Caki2 (cell line): ENCODE measurements at places on chromosomes 11 and 22. TPM values are rescaled to one million over a fixed set of nuclear protein-coding genes. Genes with fewer than 3 reads are reported as not detected.

The MMP7 gene
- 1,017 and 1,188 TPM in 2 replicates for total RNA-seq

GRCh38 chr11:76578654-76579055 is 91.9 kb downstream of the LRRC32 start:
- DNase-seq = peak; percentile 95

DNA sequence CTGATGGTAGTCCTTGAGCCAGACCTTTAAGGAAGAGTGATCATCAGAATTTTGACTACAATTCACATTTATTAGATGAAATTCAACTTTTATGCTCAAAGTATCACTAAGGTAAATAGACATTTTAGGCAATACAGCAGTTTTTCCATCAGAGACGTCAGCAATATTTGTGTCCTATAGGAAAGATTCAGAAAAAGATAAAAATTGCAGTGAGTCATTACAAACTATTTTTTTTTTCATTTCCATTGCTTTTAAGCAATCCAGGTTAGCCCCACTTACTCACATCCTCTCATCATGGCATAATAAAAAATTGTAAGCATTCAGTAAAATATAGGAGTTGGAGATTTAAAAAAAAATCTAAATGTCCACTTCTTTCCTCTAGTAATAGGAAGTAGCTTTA is 46.9 kb downstream of the MSANTD4 start:
- DNase-seq = no peak

DNA sequence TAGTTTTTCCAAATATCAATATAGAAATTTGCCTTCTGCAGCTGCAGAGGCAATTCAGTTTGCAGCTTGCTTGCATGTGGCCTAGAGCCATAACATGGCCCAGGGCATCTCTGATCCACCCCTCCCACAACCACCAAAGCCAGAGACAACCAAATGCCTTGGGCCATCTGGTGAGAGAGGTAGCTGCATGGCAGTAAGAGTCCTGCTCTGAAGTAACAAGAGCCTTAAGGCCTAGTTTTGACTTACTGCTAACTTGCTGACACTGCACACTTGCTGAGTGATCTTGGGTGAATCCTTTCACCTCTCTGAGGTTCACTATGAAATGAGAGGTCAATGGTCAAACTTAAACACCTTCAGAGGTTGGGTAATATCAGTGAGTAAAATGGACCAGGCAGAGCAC is 4.9 kb upstream of the SPECC1L start:
- no peak for DNase-seq

- peak; percentile 55 for DNase-seq
These were observed 116.0 kb upstream of the BID start for GRCh38 chr22:17890245-17890671.

DNA sequence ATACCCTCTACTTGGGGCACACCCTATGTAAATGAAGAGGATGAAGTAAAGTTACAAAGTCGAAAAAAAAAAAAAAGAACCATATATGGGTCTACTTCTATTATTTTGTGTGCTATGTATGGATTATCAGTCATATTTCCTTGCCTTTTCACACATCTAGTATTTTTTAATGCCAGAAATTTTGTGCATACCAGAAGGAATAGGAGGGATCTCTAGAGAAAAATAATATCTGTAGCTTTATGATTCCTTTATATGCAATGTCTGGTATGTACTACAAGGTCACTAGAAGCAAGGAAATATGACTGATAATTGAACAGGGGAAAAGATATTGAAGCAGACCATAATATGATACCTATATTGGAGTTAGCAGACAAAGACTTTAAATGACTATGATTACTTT is 713.4 kb downstream of the OPCML start:
- no peak for DNase-seq

- peak; percentile 23 for DNase-seq
These were observed 70.7 kb upstream of the E2F8 start for GRCh38 chr11:19311308-19312030.

GRCh38 chr11:132154781-132155180 is 784.4 kb downstream of the NTM start:
- DNase-seq = no peak

GRCh38 chr11:130420478-130421198 is 7.8 kb downstream of the ADAMTS8 start:
- DNase-seq = no peak

The C22orf42 gene
- total RNA-seq = not detected in 2 replicates

DNA sequence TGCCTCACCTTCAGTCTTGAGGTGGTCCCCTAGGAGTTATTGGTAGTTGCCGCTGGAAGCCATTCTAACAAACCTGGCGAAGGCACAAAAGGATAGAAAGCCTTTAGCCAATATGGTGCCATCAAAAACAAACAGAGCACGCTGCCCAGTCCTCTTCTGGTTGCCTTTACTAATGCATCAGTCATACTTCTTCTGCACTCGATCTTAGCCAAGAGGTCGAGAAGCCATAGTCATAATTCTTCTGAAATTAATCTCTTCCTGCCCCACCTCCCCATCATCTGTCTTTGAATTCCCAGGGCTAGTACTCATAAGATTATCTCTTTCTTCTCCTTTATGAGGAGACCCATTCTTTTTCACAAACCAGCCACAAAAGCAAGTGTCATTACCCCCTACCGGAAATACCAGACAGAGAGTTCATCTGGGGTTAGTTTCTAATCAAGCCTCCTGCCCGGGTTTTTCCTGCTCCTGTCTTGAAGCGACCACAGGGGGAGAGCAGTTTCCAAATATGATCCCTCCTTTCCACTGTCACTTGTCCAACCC is 21.4 kb upstream of the EHF start:
- DNase-seq = peak; percentile 39

- DNase-seq = peak; percentile 7
These were observed 751.2 kb downstream of the JRKL start for GRCh38 chr11:97140885-97141494.

The MS4A6E gene
- not detected in 2 replicates for total RNA-seq

DNA sequence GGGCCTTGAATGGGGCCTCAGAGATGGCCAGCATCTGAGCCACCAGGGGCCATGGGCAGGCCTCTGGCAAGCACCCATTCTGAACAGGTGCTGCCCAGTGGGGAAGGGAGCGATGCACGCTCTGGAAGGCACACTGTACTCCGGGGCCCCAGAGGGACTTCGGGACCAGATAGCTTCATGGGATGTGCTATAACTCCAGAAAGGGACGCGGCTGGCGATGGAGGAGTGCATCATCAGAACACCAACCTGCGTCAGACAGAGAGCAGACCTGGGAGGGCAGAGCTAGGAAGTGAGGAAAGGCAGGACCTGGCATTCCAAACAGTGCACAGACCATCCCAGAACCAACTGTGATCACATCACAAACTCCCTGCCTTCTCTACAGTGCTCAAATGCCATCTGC is 16.8 kb downstream of the DGCR2 start:
- no peak for DNase-seq

The UCP3 gene
- 0.12 TPM in 1 of 2 replicates, not detected in the other for total RNA-seq

DNA sequence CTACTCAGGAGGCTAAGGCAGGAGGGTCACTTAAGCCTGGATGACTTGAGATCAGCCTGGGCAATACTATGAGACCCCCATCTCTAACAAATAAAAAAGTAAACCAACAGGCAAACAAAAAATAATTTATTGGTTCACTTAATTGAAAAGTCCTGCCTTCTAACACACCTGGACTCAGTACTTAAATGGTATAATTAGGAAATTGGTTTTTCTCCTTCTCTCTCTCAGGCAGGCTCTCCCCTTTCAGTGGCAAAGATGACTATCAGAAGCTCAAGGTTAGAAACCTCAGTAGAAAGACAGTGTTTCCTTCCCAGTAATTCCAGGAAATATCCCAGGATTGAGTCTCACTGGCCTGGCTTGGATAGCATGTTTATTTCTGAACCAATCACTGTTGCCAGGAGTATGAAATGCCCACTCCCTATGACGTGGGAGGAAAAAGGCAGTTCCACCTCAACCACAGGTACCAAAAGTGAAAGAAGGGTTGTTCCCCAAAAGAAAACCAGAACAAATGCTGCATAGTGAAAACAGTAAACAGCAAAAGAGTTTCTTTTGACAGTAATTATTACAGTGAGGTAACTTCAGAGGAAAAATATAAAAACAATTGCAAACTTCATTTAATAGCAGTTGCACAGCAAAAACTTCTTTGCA is 56.3 kb upstream of the SOX6 start:
- DNase-seq = no peak

The BLID gene
- total RNA-seq = not detected in 2 replicates

GRCh38 chr11:117910941-117911655 is 18.1 kb downstream of the TMPRSS13 start:
- DNase-seq = no peak

DNA sequence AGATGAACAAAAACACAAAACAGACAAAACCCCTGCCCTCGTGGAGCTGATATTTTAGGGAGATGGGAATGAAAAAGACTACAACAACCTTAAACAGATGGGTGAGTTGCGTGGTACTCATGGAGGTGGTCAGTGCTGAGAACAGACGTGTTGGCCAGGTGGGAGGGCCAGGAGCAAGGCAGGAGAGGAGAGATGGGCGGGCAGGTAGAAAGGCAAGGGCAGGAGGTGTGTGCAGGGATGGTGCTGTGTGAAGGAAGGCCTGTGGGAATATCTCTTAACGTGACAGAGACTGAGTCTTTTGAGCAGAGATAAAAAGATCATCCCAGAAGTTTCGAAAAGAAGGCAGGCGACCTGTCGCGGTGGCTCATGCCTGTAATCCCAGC is 7.0 kb downstream of the GAL start:
- DNase-seq = no peak

GRCh38 chr11:66547662-66548009 is 933 bp downstream of the ACTN3 start:
- DNase-seq = no peak

- DNase-seq = no peak
These were observed 582 bp upstream of the SHANK3 start for GRCh38 chr22:50672041-50672440.

The MFRP gene
- not detected in 2 replicates for total RNA-seq

The INS gene
- not detected in 2 replicates for total RNA-seq

The SCARF2 gene
- total RNA-seq = 1.2 and 3.1 TPM in 2 replicates

DNA sequence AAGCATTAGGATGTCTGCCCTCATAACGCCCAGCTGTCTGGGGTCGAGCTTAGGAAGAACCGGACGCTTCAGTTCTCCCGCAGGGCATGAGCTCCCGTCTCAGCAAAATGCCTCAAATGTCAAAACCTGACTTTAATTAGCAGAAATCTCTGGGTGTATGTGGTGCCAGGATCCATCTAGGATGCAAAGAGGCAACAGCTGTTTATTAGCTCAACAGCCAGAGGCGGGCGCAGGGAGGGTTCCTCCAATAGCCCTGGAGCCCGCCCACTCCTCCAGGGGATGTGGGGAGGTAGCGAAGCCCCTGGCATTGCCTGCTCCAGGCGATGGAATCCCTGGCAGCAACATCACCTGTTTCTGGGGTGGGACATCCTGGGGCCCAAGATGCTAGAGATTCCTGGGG is 39.4 kb upstream of the RTL6 start:
- no peak for DNase-seq

- no peak for DNase-seq
These were observed 62.4 kb upstream of the IGLL5 start for GRCh38 chr22:22825213-22825593.

The KRTAP5-7 gene
- total RNA-seq = not detected in 2 replicates

DNA sequence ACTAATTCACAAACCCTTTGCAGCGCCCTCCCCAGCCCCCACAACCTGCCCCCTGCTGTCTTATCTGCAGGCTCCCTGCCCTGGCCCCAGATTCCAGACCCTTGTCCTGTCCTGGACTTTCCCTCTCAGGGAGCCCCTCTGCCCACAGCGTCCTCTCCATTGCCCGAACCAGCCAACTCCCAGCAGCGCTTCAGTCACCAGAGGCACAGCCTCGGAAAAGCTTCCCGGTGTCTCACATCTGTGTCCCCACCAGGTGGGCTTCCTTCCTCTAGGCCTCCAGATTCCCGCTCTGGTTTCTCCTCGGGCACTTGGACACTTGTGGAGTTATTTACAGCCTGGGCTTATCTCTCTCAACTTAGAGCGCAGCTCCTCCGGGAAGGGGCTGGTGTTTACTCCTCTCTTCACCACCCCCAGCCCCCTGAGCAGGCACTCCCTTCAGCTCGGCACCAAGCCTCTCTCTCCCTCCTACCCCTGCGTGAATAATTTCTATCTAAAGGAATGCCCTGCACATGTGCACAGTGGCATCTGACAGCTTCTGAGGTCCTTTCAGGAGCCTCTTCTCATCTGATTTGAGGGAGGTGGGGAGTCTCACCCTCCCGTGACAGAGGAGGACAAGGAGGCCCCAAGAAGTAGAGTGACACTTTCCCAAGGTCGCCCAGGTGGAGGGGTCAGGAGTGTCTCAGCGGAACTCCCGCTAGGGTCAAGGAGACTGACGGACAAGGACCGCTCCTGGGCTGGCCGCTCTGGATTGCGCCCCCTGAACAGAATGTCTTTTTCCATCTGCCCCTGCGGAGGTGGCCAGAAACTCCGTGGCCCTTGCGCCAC is 838 bp downstream of the WNT11 start:
- no peak for DNase-seq

DNA sequence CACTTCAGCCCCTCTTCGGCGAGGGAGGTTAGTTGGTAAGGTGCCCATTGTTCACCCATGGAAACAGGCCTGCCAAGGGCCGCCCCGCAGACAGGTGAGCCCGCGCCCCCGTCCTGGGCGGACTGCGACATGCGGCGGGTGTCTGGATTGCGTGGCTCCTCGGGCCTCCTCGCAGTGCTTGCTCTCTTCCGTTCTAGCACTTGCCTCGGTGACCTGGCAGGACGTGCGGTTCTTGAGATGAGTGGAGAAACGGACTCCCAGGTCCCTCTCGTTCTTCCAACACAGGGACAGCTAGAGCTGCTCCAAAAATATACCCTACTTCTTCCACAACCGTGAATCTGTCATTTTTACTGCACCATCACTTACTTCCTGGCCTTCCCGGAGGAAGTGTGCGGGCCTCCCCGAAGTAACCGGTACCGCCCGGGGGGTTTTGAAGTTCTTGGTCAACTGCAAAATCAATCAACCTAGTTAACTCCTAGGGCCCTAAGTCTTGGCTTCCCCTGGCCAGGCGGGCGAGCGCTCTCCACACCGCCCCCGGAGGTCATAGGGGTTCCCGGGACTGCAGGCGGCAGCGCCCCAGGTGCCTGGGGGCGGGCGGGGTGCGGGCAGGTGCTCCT is 745 bp upstream of the ZBTB44 start:
- DNase-seq = no peak

The C1QTNF5 gene
- total RNA-seq = not detected in 2 replicates

GRCh38 chr11:10625281-10625981 is 57.0 kb upstream of the LYVE1 start:
- no peak for DNase-seq
